ENCODE measurements at places on chromosomes 2 and 18.
A peak's percentile ranks its signal among the peaks of the same experiment; 100 is the strongest.

DNA sequence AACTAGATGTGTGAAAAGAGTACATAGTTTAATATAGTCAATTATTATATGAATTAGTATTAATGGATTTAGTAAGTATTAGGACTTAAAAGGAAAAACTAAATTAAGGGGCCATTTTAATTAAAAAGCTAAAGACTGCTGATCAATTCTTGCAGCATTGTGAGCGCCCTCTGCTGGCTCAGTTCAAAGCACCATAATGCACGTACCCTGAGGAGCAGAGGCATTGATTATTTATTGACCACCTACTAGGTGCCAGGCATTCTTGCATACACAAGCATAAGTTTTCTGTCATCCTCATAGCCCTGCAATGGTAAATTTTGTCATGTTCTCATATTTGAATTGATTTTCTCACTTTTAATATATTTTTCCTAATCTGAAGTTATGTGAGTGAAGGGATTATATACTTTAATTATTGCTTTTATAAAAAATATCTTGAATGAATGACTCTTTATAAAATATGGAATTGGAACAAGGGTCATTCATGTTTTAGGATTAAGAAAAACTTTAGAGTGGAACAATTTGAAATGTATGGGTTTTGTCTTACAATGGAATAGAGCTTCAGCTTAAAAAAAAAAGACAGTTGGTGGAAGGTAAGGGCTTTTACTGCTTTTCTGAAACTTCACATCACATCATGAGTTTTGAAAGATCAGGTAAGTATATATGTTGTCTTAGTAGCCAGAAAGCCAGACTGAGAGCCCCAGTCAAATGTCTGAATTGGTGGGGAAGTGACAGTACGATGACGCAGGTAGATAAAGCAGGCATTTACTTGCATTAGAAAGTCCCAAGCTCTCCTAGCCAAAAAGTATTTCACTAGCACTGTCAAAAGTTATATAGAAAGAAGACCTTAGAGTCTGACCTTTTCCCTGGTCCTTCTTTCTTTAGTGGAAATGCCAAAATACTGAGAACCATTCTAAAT is 9.7 kb downstream of the ITGA4 start:
- DNase-seq, result peak; percentile 84

DNA sequence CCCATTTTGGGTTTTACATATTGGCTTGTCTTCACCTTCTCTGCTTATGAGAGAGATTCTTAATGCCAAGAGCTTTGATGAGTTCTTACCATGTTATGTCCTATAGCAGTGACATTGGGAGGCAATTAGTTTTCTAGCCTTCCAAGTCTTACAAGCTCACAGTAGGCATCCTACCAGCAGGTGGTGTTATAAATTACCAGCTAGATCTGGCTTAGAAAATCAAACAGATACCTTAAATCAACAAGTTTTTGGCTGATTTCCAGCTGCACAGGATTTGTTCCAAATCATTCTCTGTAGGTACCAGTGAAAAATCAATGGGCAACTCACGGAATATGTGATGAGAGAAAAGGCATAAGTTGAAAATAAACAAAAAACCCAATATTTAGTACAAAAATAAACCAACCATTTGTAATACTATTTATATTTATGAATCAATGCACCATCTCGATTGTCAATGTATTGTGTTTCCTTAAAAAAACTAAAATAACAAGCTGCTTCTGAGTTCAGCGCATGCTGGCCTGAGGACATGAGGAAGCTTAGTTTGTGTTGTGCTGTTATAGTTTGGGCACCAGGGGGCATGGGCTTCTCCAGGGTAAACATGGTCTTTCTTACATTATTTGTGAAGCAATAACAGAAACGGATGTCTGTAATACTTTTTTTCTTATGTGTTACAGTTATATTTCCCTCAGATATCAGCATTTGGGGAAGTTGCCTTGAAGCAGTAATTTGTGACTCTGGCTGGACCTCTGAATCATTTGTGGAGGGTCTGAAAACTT is 34.1 kb upstream of the NXPH2 start:
- DNase-seq, result no peak

- DNase-seq, result peak; percentile 86
Observed at GRCh38 chr18:57586251-57587049, at the start of gene FECH. FECH (minus strand) TSS chr18:57586702; CDS start chr18:57586620, 82 bp downstream.

DNA sequence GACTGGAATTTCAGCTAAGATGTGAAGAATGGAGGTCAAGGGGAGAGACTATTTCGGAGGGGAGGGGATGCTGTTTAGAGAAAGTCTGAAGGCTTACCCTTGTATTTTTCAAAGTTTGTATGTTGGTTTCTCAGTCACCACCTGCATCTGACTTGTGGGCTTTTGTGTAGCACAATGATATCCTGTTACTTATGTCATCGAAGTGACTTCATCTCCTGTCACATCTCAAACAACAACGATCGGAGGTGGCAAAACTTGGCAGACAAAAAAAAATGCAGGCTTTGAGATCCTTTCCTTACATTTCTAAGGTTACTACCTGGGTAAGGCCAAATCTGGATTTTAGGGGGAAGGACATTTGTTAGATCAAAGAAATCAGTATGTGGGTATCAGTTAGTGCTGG is 11.7 kb upstream of the CXCR4 start:
- DNase-seq, result no peak

DNA sequence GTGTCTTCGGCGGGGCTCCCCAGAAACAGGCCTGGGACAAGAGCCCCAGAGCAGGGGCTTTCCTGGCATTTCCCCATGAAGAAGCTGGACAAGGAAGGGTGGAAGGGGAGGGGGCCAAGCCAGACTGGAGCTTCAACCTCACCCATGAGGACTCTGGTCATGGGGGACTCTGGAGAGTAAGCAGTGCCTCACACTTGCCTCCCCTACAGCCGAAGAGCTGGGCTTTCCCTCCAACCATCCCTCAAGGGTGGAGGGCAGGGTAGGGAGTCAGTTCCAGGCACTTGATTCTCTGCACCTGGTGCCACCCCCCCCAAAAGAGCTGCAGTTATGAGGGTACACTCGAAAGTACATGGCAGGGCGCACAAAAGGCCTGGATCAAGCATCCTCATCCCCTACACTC is 246.6 kb downstream of the TFCP2L1 start:
- peak; percentile 27 for DNase-seq

DNA sequence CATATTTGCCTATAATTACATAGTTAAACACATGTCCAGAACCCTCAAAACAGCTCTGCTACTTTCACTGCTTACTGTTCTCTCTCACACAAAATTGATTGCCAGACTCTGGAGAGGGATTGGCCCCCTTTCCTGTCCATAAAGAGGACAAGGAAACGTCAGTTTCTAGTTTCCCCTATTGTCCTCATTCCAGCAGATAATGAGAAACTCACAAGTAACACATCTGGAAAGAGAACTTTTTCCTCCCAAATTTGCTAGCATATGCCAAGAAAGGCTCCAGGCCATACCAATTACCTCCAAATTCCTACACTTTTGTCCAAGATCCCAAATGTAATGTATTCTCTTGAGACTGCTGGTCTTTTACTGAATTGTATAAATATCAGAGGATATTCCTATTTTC is 200.5 kb downstream of the EXOC6B start:
- DNase-seq, result no peak

DNA sequence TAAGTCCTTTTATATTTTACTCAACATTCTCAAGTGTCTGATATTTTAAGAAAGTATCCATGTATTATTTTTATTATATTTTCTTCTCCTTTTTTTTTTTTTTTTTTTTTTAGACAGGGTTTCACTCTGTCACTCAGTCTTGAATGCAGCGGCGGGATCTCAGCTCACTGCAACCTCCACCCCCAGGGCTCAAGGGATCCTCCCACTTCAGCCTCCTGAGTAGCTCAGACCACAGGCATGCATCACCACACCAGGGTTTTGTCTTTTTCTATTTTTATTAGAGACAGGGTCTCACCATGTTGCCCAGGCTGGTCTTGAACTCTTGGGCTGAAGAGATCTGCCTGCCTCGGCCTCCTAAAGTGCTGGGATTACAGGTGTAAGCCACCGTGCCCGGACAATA is 212.1 kb downstream of the TCF4 start:
- no peak for DNase-seq
